Hematopoietic multipotent progenitor cell treated with erythropoietin and hydrocortisone succinate and interleukin-3 and kit ligand, for 4 days (in vitro differentiated cells): ENCODE measurements at places on chromosomes 6 and 20.

GRCh38 chr6:119717942-119718341 is 368.4 kb upstream of the MAN1A1 start:
- no peak for DNase-seq

DNA sequence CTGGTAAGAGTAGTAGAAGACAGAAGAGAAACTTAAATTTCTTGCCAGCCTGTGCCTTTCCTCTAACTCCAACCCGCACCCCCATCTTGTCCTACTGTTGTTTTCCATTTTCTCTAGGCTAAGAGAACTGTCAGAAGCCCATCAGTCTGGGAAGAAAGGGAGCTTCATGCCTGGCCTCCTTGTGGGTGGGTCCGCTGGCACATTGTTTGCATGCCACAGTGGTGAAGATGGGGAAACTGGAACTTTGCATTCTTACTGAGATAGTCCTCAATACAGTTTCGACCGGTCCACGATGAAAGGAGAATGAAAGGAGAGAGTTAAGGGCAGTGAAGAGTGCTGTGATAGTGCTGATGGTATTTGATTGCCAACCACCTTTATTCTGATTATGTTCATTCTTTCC is 103.1 kb downstream of the TCP11 start:
- no peak for DNase-seq

DNA sequence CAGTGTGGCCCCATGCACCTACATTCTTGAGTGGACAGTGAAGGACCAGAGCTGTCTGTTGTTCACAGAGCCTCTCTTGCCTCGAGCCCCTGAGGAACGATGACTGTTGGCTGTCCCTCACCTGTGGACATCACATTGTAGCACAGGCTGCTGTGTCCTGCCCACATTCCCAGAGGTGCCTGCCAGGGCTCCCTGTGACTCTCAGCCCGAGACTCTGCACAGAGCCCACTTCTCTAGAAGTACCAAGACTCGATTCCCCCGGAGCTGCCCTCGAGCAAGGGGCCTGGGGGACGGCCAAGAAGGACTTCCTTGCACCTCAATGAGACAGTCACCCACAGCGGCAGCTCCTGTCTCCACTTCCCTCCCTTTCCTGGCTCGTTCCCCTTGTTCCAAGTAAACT is 28.6 kb upstream of the DLGAP4 start:
- no peak for DNase-seq

GRCh38 chr20:1907586-1907985 is 12.4 kb downstream of the SIRPA start:
- no peak for DNase-seq

- DNase-seq = no peak
These were observed 19.1 kb downstream of the TAB2 start for GRCh38 chr6:149336609-149336928.

GRCh38 chr6:124090491-124090890 is 286.8 kb downstream of the NKAIN2 start:
- DNase-seq = no peak

- DNase-seq = peak; percentile 48
These were observed 3.7 kb upstream of the KIAA0319 start for GRCh38 chr6:24649691-24650090.

GRCh38 chr6:34648806-34649205 is 47.8 kb downstream of the ILRUN start:
- DNase-seq = no peak

DNA sequence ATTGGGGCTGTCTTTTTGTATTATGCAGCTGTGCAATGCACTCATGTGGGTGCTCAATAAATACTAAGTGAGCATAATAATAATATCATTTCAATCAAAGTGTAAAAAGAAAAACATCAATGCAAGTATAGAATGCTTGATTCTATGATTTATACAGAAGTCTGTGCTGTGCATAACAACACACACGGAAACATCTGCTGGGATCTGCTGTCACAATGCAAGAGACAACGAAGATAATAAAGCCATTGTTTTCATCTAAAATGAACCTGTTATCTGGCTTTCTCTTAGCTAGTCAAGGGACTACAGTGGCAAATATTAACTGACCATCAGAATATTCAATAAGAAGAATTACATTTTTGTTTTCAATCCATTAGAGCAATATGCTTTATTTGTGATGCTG is 1156.9 kb upstream of the MAP3K7 start:
- no peak for DNase-seq

DNA sequence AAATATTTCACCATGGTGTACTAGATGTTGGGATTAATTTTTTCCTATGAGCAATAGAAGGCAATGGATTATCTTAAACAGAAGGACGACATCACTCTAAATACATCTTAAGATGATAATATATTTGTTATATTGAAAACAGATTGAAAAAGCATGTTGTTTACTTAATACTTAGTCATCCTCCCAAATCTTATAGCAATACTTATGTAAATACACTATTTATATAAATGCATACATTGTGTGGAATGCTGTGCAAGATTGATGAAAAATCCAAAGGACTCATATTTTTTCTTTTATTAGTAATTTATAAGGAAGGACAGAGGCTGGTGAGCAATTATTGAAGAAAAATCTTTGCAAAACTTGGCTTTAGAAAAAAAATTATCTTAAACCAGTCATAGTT is 593.5 kb downstream of the MMUT start:
- no peak for DNase-seq

DNA sequence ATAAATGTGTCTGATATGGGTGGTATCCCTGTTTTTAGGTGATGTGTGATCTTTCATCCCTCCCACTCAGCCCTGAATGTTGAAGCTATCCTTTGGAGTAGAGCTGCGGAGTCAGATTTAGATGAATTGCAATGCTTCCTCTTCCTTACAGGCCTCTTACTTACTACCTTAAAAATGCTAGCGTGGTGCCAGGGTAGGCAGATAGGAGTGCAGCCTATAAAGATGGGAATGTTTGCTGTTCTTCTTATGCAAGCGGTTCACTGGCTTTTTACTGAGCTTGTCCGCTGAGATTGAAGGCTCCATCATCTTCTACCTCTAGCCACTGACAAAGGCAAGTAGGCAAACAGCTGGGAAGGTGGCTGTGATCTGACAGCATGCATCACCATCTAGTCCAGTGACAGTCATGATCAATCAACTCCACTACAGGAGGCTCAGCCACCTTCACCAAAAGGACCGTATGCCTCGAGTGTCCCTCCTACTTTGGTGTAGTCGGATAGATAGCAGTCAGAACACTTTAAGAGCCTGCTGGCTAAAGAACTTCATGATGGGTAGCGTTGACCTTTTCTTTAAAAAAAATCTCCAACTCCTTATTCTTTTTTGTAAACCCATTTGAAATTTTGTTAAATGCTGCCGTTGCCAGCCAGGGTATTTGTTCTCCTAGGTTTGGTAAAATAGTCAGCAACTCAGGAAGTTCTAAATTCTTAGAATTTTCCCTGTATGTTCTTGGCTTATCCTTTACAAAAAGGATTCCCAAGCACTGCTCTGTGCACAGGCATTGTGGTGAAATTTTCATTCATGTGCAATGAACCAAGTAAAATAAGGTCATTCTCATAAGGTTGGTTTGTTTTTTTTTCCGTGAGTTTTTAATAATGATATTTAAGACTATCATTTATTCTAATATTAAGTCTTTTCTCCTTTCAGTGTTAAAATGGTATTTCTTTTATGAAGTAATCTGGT is 169.6 kb downstream of the MTHFD1L start:
- no peak for DNase-seq

- no peak for DNase-seq
These were observed 35.6 kb downstream of the TTLL9 start for GRCh38 chr20:31906001-31906400.

GRCh38 chr6:56913285-56914074 is 41.4 kb upstream of the BEND6 start:
- DNase-seq = no peak

DNA sequence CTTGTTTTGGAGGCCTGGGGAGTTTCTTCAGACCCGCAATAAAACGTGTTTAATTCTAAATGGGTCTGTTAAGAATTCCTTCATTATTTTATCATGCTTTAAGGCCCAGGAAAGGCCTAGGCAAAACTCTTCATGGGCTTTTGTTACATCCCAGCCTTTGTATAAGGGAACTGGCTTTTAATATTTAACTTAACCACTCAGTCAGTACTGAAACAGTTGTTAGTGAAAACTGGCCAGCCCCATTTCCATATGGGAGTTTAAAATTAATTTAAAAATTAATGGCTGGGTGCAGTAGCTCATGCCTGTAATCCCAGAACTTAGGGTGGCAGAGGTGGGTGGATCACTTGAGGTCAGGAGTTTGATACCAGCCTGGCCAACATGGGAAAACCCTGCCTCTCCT is 213.2 kb upstream of the FKBP1C start:
- no peak for DNase-seq

DNA sequence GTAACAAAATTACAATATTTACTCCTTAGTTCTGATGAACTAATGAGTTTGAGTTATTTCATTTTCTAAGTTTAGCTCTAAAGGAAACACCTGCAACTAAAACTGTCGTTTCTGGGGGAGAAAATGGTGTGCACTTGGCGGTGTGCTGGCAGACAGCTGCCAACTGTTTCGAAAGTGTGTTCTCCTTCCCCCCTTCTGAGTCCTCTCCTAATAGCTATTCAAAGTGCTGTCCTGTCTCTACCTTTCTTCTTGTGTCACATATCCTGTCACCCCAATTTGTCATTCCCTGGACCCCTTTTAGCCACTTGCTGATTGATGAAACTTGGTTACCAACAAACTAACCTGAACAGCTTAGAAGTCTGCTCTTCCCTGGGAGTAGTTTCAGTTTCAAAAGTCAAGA is 4.9 kb upstream of the UBE2J1 start:
- peak; percentile 62 for DNase-seq

- no peak for DNase-seq
These were observed 130.1 kb downstream of the PDSS2 start for GRCh38 chr6:107329063-107329860.

DNA sequence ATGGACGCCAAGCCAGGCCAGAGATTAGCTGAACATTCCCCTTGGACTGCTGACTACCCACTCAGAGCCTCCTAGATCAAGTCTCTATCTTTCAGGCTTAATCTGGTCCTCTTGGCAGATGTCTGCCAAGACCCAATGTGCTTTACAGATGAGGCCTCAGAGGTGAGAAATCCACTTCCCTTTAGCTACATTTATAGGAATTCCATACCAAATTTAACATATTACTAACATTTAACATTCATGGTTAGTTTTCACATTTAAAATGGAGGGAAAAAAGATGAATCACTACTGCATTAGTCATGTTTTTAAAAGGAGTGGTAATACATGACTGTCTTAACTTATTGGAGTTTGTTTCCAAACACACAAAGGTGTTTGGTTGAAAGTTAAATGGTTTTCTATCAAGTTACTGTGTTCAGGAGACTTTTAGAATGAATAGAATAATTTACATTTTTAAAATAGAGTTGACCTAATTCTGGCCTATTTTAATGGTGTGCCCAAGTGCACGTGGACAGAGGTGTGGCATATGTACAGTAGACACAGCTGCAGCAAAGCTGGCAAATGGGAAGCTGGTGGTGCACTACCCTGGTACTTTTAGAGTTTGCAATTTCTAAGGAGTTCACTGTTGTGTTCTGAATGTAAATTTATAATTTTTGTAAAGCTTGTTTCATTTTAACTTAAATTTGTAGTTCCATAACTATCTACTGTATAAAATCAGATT is 41.9 kb upstream of the CALHM6 start:
- DNase-seq = no peak

GRCh38 chr6:117465691-117466090 is 16.8 kb upstream of the DCBLD1 start:
- peak; percentile 13 for DNase-seq

GRCh38 chr6:26124781-26125685 is 37.8 kb downstream of the HFE start:
- peak; percentile 81 for DNase-seq

DNA sequence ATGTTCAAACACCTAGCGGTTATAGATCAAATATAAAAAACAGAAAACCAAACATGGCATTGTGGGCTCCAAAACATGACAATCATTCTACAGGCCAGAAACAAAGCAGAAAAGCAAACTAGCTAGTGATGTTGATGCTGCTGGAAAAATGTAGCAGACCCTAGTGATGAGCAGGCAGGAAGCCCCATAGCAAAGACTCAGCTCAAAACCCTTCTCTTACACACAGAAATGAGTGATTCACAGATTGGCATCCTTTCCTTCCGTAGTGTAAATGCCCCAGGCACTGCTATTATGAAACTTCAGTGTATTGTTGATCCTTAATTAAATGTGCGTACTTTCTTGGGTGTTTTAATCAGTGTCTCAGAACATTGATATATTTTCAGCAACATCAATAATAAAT is 425.1 kb downstream of the UTRN start:
- no peak for DNase-seq

- DNase-seq = peak; percentile 31
These were observed 466.9 kb downstream of the CD83 start for GRCh38 chr6:14584450-14584849.

DNA sequence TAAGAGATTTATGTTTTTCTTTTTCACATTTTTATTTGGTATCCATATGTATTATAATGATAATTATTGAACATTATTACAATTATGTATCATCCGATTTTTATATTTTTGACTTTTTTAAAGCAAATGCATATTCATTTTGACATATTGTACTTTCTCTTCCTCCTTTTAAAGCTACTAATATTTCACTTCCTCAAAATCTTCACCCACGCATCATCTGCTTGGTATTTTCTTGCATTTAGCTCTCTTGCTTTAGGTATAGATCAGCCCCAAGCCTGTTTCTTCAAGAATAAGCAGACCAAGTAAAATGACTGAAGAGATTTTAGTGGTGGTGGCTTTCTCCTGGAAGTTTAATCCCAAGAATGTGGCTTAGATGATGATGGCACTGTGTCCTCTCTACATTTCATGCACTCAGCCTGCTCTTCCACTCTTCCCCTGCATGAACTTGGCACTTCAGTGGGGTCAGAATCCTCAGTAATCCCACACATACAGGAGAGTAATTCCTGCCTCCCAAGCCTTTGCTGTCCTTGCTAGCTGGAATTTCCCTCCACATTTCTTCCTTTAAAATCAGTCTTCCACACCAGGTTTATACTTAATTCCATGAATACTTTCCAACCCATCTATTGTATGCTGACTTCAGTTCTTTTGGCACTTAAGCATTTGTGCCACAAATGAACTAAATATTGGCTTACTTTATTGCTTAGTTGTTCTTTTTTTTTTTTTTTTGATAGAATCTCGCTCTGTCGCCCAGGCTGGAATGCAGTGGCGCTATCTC is 8.2 kb downstream of the NCOA7 start:
- peak; percentile 67 for DNase-seq

GRCh38 chr6:143637691-143638090 is 40.1 kb upstream of the PHACTR2 start:
- DNase-seq = no peak

DNA sequence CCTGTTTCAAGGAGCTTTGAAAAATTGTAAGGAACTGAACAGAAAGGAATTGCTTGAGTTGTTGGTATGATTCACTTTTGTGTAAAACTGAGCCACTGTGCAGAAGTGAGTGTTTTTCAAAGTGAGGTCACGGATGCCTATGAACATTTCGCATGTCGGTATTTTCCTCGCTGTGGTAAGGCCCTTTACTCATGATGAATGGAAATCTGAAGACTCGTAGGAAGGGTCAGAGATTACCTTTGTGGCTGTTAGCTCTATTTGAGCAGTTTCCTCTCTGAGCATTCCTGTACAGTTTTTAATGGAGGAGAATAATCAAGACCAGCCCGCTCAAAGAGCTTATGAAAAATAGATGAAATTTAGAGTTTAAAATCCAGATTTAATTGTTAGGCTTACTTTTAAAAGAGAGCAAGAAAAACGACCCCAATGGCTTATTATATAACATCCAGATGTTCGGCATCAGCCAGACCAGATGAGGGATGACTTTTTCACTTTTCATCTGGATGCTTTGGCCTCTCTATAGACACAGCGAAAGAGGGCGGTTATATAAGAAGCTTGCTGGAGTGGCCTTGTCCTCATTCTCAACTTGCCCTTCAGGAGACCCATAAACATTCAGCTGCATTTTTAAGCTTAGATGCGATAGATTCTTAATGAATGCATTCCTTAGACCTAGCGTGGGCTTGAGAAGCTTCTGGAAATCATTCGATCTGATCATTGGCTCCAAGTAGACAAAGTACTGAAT is 99.5 kb downstream of the CD83 start:
- DNase-seq = no peak
